ENCODE measurements at places on chromosomes 1 and 21.

- no peak for DNase-seq
Observed at GRCh38 chr1:64553285-64553684, 83.4 kb downstream of the CACHD1 start.

- DNase-seq = no peak
Observed at GRCh38 chr1:65412256-65412983, 8.0 kb upstream of the LEPR start.

DNA sequence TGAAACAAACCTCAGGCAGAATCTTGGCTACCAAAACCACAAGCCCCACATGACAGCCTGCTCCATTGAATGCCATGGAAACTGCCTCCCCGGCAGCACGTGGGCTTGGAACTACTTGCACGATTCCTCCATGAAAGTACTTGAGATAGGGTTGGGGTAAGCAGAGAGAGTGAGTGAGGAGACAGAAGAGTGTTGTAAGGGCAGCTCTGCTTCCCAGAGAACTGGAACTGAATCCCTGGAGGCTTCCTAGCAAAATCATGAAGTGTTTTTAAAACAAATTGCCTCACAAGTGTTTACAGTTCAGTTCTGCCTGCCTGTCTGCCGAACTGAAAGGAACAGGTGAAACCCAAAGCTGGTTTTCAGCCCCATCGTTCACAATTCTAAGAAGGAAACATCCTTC, 35.3 kb upstream of the DNASE2B start:
- no peak for DNase-seq

GRCh38 chr1:210246447-210246846, 13.9 kb downstream of the SERTAD4 start:
- no peak for DNase-seq

DNA sequence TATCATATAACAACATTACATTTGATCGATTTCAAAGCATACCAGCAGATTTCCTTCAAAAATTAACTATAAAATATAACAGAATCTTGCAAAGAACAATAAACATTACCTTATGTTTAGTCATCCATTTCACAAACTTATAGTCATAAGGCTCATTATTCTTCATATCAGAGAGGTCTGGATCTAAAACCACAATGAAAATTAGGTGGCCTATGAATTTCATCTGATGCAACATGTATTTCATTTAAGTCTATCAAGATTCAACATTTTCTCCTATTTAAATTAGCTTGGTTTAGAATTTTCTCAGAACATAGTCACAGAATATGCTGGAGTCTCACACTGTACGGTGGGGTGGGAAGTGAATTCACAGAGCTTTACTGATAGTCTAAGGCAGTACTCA, 49.2 kb downstream of the KYAT3 start:
- DNase-seq = no peak

DNA sequence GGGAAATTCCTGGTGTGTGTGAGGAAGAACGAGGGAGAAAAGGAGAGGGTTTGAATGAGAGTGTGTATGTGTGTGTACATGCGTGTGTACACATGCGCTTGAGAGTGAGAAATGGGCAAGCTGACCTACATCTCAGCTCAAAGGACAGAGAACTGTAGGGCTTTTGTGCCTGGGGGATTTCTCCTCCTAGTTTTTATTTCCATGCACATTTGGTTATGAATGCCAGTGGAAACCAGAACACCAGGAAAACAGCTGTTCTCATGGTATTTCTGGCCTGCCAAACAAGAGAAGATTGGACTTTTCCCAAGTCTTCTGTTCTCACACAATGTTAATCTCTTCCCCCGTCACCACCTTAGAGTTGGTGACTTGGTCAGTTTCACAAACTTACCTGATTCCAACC, 45.2 kb downstream of the SLC44A3 start:
- no peak for DNase-seq

All from GM20000 (cell line).